Posterior cingulate gyrus (tissue), 11 donors: ENCODE measurements at places on chromosomes 16 and 17.
A peak's percentile ranks its signal among the peaks of the same experiment; 100 is the strongest.

- no peak for DNase-seq
Observed at GRCh38 chr16:89201439-89202377, 1.4 kb upstream of the SLC22A31 start.

DNA sequence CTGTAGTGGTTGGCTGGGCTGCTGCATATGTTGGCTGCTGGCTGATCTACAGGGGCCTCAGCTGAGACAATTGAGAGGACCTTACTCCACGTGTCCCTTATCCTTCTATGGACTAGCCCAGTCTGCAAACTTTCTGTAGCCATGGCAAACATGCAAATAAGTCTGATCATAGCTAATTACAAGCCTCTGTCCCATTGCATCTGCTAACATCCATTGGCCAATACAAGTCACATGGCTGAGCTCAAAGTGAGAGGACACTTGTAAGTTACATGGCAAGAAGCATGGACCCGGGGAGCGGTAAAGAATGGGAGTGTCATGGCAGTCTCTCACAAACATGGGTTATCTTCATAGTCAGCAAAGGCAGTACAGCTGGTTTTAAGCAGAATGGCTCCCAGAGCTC is 11.6 kb upstream of the IL4R start:
- peak; percentile 3 for DNase-seq

GRCh38 chr16:48605518-48606110 is 4.4 kb downstream of the N4BP1 start:
- DNase-seq = no peak

GRCh38 chr16:85250147-85250463 is 137.8 kb upstream of the CIBAR2 start:
- DNase-seq = peak; percentile 87

DNA sequence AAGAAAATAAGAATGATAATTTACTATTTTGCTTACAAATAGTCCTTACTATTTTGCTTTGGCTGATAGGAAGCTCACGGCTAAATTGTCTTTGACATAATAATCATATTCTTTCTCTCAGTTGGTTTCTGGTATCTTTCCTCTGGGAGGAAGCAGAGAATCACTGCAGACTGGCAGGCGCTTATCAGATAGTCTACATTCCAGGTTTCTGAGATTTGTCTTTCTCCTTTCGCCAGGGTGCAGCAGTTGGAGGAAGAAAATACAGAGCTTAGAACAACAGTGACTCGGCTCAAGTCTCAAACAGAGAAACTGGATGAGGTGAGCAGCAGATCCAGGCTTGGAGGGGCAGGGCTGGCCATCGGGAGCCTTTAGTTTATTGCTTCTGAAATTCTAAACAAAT is 136.1 kb downstream of the RAB11FIP4 start:
- no peak for DNase-seq

- DNase-seq = no peak
Observed at GRCh38 chr16:13146829-13147228, 245.4 kb downstream of the SHISA9 start.

GRCh38 chr16:56961386-56961785 is 364 bp upstream of the CETP start:
- DNase-seq = no peak

GRCh38 chr17:55454906-55455474 is 33.4 kb upstream of the MMD start:
- DNase-seq = no peak

GRCh38 chr16:47019568-47019967 is 46.1 kb upstream of the DNAJA2 start:
- no peak for DNase-seq

- DNase-seq = no peak
Observed at GRCh38 chr17:73733517-73733916, 89.3 kb upstream of the SDK2 start.

DNA sequence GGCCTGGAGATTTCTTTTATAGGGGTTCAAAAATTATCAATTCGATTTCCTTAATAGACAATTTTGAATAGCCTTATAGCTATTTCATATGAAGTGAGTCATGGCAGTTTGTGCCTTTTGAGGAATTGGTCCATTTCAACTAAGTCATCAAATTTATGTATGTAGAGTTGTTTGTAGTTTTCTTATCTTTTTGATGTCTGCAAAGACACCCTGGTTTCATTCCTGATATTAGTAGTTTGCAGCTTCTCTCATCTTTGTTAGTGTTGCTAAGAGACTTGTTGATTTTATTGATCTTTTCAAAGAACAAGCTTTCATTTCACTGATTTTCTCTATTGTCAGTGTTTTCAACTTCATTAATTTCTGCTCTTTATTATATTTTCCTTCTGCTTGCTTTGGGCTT is 44.2 kb downstream of the N4BP1 start:
- no peak for DNase-seq

DNA sequence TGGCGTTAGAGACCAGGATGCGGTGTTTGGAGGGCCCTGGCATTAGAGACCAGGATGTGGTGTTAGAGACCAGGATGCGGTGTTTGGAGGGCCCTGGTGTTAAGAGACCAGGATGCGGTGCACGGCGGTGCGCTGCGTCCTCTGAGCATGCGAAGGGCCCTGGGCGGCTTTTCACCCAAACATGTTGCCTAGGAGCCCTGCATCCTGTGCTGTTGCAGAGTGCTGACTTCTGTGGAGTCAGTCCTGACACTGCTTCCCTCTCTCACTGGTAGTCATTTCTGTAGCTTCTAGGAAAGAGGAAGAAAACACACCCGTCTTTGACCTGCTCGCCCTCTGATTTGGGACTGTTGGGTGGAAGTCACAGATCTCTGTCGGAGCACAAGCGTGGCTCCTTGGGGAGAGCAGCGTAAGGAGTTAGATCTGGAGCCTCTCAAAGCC is 141.2 kb downstream of the LAT start:
- DNase-seq = no peak

GRCh38 chr17:82780971-82781893 is 29.4 kb downstream of the TBCD start:
- no peak for DNase-seq

- DNase-seq = no peak
Observed at GRCh38 chr16:76121636-76122035, 155.6 kb upstream of the CNTNAP4 start.

- DNase-seq = no peak
Observed at GRCh38 chr16:3030222-3031212, 6.2 kb downstream of the BICDL2 start.

- DNase-seq = peak; percentile 52
Observed at GRCh38 chr17:59638553-59638952, 18.9 kb downstream of the CLTC start.

- DNase-seq = no peak
Observed at GRCh38 chr16:57178196-57178595, 7.6 kb downstream of the PSME3IP1 start.

DNA sequence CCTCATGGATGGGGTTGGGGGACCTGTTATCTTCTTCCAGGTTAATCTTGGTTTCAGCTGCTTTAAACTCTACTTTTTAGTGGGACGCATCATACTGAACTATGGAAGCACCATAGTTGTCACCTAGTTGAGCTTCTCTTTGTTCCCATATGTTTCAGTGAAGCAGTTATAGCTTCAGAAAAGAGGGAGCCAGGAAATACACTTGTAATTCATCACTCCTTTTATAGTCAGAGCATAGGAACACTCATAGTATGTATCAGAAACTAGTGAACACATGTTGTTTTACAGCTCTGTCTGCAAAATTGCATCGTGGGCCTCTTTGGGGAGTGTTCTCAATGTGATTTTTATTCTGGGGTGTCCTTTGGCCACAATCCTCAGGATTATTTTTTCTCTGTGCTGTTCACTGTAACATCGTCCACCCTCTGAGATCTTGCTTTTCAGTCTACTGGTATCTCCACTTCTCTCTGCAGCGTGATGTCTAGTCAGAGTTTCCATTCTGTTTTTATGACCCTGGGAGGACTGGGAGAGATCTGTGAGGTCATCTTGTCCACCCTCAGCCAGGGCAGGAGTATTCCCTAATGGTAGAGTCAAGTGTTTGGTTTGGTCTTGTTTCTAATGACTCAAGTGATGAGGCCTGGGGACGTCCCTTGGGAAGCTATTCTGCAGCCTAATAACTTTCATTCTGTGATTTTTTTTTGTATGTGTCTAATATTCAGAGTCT is 585.4 kb downstream of the WWOX start:
- no peak for DNase-seq

GRCh38 chr16:47848421-47849109 is 307.2 kb downstream of the ABCC12 start:
- no peak for DNase-seq

- DNase-seq = peak; percentile 94
Observed at GRCh38 chr17:38587947-38588787, 17.6 kb downstream of the SRCIN1 start.

- no peak for DNase-seq
Observed at GRCh38 chr17:78818152-78818846, 22.3 kb downstream of the USP36 start.

GRCh38 chr17:34318474-34318873 is 761 bp upstream of the CCL8 start:
- no peak for DNase-seq

DNA sequence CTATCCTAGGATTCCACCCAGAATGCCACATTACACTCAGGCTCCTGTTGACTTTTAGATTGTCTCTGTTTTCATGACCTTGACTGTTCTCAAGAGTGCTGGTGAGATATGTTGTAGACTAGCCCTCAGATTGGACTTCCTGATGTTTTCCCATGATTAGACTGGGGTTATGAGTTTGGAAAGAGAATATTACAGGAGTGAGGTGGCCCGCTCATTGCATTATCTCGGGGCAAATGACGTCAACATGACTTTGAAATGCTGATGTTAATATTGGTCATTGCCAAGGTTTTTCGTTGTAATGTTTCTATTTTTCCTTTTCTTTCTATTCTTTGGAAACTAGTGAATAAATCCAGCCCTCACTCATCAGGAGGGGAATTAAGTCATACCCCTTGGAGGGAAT is 355.7 kb upstream of the MON1B start:
- no peak for DNase-seq

GRCh38 chr17:19703106-19703827 is 13.1 kb downstream of the SLC47A2 start:
- no peak for DNase-seq

DNA sequence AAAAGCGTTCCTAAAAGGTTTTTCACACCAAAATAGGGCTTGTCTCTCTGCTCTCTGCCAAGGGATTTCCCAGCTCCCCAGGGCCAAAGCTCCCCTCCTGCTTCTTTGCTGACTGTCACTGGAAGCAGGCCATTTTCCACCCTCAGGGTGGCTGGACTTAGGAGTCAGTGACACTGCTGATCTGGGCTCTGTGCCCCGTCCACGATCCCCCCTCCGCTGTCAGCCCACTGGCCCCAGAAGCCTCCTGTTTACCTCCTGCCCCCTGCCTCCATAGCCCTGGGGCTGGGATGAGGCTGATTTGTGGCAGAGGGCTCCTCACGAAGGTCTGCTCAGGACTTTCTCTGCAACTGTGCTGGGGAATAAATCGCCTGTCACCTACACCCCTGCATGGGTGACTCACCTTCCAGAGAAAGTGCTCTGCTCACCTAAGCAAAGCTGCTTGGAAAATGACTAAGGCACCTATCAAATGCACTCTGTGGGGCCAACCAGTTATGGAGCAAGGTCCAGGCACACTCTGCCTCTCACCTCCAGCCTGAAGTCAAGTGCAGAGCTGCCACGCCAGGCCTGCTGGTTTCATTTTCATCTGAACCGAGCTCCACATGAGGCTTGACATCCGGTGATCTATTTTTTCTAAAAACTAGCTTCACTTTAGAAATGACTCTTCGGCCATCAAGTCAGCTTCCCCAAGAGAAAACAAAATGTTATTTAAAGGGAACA is 4.9 kb downstream of the MAP3K14 start:
- peak; percentile 52 for DNase-seq

DNA sequence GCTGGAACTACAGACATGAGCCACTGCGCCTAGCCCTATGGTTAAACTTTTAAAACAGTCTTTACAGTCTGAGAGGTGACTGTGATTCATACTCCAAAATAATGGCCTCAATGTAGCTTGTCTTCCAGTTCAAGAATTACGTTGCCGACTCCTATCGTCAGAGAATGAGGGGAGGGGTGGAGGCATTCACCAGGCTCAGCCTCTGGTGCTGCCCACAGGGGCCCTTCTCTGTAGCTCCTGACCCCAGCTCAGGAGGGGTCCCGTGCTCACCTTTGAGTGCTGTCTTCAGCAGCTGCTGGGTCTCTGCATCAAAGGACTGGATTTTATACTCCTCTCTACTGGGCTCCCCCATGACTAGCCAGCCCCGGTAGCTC is 1.2 kb downstream of the MIF4GD start:
- no peak for DNase-seq

- no peak for DNase-seq
Observed at GRCh38 chr17:63246344-63246743, 199.8 kb downstream of the CYB561 start.

GRCh38 chr16:85355515-85355837 is 243.2 kb upstream of the CIBAR2 start:
- no peak for DNase-seq

- no peak for DNase-seq
Observed at GRCh38 chr17:20114466-20114865, 105.3 kb downstream of the SPECC1 start.

- DNase-seq = no peak
Observed at GRCh38 chr16:13968835-13969234, 48.9 kb downstream of the ERCC4 start.

DNA sequence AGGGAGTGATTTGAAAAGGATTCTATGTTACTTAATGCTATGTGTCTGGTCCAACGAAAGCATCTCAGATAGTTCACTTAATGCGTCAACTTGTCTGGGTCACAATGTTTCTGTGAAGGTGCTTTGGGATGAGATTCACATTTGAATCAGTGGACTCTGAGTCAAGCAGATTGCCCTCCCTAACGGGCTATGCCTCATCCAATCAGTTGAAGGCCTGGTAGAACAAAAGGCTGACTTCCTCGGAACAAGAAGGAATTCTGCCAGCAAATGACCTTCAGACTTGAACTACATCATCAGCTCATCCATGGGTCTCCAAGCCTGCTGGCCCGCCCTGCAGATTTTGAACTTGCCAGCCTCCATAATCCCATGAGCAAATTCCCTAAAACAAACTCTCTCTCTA is 15.2 kb downstream of the EMP2 start:
- no peak for DNase-seq

DNA sequence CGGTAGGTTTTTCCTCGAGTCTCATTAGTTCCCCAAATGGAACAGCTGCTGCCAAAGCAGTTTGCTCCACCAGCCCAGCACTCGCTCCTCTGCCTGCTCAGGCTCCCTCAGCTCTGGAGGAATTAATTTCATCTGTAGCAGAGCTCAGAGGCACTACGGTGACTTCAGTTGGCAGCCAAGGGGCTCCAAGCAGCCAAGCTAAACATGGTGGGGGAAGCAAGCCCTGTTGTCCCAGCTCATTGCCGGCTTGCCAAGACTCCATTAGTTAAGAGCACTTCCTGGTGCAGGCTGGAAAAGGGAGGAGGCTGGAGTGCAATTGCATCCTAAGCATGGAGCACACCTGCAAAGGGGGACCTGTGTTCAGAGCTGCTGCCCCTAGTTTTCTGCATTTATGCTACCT is 78.7 kb upstream of the GPRC5B start:
- no peak for DNase-seq

- no peak for DNase-seq
Observed at GRCh38 chr16:63752347-63752746, 1369.5 kb downstream of the CDH11 start.

DNA sequence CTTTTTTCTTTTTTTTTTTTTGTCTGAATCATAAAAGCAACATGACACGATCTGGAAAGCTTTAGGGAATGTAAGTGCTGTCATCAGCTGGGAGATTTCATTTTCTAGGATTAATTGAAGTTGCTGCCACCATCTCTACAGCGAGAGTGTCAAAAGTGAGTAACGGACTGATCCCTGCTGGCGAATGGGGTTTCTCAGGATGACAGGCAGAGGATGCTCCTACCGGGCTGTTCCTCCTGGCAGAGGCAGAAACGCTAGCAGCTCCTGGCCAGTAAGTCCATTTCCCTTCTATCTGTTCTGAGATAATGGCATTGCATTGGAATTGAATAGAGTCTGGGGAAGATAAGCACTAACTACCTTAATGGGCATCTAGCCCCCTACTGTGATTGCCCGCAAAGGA is 80.5 kb upstream of the KIFC3 start:
- no peak for DNase-seq
